Aorta (tissue), 5 donors: ENCODE measurements at places on chromosomes 6 and 20. TPM values are rescaled to one million over a fixed set of nuclear protein-coding genes. Genes with fewer than 3 reads are reported as not detected.

DNA sequence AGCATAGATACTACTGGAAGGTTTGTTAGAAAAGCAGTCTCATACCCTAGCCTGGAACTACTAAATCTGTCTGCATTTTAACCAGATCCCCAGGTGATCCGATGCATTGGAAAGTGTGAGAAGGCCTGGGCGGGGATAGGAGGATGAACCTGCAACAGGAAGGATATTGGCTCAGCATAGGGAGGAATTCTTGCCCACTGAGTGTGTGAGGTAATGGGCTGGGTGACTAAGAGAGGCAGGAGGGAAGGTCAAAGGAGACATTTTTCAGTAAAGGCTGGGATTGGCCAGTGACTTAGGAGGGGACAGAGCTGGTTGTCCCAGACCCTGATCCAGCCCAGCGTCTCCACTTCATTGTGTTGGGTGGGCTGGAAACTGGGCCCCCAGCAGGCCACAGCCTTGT is 191.0 kb upstream of the LRFN2 start:
- DNase-seq: no peak

GRCh38 chr20:40319741-40320516 is 369.1 kb downstream of the MAFB start:
- DNase-seq: no peak

The FOXQ1 gene
- not detected for polyA plus RNA-seq

The HSPA1L gene
- 1.3 TPM for polyA plus RNA-seq

DNA sequence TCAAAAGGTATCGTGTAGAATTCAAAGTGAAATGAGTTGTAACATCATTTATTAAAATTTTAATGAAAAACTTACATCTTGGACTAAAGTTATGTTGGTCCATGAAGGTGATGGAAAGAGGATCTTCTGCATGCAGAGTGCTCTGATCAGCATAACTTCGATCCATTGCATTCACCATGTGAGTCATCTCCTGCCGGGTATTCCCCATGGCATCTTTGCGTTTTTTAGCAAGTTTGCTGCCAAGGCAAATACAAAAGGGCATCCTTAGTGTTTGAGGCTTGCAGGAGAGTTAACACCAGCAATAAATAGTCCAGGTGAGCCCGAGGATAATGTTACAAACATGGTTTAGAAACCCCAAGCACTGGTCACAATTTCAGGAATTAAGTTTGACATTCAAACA is 104.2 kb upstream of the THEMIS start:
- no peak for DNase-seq

DNA sequence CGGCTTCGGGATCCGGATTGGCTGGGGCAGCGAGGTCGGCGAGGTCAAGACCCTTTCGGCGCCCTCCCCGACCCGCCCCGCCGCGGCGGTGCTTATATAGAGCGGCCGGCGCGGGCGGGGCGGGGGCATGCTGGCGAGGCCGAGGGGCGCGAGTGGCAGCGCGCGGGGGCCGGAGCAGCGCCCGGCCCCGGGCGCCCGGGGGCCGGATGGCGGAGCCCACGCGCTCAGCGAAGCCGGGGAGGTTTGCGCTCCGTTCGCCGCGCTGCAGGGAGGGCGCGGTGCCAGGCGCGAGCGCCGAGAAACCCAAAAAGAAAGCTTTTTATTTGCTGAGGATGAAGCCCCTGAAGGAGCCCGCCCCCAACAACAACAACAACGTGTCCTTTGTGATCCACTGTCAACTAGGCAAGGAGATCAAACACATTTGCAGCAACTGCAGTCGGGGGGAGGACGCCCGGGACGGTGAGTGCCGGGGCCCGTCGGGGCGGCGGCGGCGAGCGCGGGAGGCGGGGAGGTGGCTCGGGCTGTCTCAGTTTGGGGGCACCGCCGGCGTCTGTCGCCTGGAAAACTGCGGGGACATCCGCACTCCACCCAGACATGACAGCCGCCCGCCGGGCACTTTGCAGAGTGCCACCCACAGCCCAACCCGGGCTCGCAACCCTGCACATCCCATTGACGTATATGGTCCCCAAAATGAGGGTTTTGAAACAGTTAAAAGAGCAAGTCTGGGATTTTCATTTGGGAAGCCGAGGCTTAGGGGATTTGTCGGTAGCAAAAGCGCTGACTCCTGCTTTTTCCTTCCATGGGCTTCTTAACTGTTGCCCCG is 297.3 kb downstream of the PHACTR1 start:
- DNase-seq: no peak

DNA sequence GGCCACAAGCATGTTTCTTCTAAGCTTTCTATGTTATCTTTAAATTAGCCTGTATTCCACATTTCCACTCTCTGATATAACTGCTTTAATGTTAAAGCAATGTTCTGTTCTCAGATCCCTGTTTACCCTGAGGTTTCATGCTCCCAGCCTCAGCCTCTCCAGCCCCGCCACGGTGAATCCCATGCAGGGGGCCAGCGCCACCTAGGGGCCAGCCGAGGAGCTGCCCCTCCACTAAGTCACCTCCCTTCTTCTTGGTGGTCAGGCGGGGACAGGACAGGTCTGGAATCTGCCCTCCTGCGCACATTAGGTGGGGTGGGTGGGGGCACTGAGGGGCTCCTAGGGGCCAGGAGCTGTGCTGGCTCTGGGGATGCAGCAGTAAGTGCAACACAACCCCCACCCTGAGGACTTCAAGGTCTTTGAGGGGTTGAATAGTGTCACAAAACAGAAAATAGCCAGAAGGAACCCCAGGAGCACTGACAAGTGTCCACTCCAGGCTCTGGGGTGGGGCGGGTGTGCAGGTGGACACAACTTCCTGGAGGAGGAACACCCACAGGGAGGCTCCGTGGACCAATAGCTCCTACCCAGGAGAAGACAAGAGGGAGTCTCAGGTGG is 61.6 kb downstream of the RAB44 start:
- peak; percentile 90 for DNase-seq

DNA sequence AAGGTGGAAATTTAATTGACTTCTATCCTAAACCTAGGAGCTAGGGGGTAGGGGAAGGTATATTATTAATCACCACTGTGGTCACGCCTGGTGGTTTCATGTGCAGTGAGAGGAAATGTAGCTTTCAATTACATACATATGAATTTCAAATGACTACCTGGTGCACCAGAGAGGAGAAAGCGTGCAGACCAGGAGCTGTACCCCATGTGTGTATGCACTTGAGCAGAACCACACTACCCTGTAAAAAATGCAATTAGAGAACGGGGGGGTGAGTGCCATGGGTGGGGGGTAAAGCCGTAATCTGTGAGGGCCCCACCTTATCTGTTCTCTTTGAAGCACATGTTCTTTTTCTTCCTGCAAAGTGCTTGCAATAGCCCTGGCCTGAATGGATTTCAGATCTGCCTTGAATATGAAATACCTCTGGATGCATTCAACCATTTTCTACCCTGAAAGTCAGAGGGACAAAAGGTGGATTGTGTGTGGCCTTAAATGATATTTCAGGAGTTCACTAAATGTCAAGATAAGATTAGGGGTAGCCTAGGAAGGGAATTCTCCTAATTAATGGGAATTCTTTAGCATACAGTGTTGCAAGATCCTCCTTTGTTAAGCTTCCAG is 30.9 kb upstream of the EDN3 start:
- DNase-seq: no peak

DNA sequence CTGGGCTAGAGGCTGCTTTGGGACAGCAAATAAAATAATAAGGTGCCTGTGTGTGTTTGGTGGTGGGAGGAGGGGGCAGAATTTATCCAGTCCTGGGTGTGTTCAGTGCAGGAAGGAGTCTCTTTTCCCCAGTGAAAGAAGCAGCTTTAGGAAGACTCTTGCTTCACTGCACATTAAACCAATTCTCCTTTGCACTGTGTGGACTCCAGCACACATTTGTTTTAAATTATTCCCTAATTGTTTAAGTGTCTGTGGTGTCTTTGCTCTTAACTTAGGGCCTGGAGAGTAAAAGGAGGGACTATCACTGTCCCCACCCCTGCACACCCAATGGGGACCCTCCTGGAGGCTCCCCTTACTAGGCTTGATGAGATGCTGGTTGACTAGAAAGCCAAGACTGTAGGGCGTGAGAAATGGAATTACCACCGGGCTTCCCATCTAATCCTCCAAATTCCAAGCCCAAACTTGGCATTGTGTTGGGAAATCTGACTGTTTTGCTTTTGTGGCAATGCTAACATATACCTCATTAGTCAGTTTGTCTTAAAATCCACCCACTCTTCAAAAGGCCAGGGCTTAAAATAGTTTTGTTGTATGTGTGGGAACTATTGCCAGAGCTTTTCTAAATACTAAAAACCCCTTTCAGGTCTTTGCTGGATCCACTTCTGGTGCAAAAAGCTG is 13.5 kb upstream of the DAAM2 start:
- DNase-seq: no peak

GRCh38 chr20:58938541-58938940 is 42.5 kb upstream of the NELFCD start:
- DNase-seq: no peak

DNA sequence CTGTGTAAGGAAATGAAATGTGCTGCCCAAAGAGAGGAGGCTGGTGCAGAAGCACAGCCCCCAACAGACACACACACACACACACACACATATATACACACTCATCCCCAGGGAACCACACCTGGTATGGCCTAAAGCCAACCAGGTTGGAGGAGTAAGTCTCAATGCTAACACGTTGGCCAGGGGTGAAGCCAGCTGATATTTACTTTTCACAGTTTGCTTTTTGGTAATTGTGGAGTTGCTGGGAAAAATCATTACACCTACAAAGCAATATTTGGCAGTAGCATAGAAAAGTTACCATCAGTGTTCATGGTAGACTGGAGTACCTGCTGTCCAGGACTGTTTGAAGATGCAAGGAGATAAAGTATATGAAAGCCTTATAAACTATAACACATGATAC is 50.3 kb upstream of the NAA20 start:
- no peak for DNase-seq

DNA sequence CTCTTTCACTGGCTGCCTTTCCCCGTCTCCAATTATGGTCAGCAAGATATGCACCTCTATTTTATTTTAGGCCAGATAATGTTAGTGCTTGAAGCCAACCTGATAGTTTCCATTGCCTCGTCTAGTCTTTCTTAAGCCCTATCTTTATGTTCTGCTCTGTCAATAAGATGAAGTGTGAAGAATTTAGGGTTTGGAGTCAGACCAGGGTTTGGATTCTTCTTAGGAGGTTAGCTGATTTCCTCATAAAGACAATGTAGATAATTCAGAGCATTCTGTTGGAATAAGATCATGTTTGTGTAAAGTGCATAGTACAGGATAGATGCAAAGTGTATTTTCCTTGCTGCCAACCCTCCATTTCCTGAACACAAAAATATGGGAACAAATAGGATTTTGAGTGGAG is 43.8 kb downstream of the PKIB start:
- DNase-seq: no peak

DNA sequence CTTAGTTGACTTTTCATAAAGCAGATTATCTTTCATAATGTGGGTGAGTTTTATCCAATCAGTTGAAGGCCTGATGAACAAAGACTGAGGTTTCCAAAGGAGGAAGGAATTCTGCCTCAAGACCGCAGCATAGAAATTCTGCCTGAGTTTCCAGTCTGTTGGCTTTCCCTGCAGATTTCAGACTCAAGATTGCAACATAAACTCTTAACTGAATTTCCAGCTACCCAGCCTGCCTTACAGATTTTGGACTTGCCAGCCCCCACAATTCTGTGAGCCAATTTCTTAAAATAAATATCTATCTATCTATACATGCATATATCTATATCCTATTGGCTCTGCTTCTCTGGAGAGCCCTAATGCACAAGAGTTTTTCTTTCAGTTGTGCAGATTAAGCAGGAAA is 57.3 kb upstream of the SMLR1 start:
- DNase-seq: no peak

DNA sequence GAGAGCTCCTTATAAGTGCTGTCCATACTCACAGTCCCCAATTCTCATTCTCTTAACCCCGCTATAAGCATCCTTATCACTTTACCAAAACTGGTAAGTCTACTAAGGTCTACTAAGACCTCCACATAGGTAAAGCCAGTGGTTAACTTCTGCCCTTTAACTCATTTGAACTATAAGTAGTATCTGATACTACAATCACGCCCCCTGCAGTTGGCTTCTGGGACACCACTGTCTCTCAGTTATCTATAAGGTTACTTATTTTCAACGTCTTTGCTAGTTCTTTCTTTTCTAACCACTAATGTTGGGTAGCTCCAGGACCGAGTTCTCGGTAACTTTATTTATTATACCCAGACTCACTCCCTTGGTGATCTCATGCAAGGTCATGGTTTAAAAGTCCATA is 142.6 kb downstream of the ARHGAP18 start:
- DNase-seq: no peak

GRCh38 chr20:35823147-35823546 is 51.3 kb downstream of the PHF20 start:
- DNase-seq: no peak

DNA sequence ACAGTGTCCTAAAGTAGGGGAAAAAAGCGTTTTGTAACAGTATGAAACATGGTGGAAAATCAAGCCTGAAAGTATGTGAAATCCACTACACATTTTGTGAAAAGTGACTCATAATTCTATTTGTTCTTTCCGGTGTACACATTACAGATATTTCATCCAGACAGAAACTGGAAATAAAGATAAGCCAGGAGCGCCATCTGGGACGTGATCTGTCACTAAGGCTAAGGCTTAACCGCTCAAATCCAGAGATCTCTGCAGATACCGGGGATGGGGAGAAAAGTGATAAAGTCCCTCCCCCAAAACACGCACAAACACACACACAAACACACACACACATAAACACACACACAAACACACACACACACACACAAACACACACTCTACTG is 26.6 kb upstream of the SRSF6 start:
- no peak for DNase-seq

DNA sequence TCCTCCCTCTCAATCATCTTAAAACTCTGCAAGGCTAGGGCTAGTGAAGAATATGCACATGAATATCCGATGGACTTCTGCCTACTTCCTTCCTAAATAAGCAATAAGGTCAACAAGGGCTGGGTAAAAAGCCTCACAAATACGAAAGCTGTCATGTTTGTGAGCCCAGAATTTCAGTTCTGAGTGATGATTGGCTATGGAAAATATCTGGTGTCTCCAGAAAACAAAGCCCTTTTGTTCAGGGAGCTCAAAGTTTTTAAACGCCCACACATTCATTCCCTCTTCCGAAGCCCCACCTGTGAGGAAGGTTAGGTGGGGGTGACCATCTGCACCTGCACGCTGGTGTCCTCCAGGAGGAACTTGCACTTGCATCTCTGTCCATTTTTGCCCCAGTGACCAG is 126.9 kb upstream of the ARMC2 start:
- DNase-seq: no peak

- no peak for DNase-seq
Observed at GRCh38 chr6:90387826-90388225, 91.2 kb upstream of the BACH2 start.

The FBXO5 gene
- polyA plus RNA-seq: 2.5 TPM

GRCh38 chr20:58807801-58808200 is 42.9 kb downstream of the GNAS-AS1 start:
- no peak for DNase-seq

GRCh38 chr6:143581835-143582480 is 70.4 kb upstream of the FUCA2 start:
- DNase-seq: no peak
